ENCODE measurements at places on chromosomes 12 and 14. TPM values are rescaled to one million over a fixed set of nuclear protein-coding genes. Genes with fewer than 3 reads are reported as not detected.

The SDSL gene
- 0.25 TPM for total RNA-seq

- DNase-seq: no peak
Measured at GRCh38 chr12:115960-116915, 49.7 kb downstream of the IQSEC3 start.

DNA sequence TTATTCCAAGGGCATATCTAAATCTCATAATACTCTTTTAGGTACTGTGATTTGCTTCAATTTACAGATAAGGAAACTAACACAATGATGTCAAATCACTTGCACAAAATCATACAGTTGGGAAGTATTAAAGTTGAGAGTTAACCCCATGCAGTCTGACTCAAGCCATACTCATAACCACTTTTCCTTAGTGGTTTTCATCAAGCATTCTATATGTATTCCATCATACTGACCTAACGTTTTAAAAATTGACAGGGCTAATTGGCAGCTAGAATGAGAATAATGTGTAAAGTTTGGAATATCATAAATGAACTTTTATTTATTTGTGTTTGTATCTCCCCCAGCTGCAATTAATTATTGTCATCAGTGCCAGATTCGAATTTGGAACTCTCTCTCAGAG lies 20.9 kb downstream of the PUS7L start:
- DNase-seq: no peak

GRCh38 chr12:41972196-41972595 lies 172.5 kb downstream of the GXYLT1 start:
- DNase-seq: no peak

DNA sequence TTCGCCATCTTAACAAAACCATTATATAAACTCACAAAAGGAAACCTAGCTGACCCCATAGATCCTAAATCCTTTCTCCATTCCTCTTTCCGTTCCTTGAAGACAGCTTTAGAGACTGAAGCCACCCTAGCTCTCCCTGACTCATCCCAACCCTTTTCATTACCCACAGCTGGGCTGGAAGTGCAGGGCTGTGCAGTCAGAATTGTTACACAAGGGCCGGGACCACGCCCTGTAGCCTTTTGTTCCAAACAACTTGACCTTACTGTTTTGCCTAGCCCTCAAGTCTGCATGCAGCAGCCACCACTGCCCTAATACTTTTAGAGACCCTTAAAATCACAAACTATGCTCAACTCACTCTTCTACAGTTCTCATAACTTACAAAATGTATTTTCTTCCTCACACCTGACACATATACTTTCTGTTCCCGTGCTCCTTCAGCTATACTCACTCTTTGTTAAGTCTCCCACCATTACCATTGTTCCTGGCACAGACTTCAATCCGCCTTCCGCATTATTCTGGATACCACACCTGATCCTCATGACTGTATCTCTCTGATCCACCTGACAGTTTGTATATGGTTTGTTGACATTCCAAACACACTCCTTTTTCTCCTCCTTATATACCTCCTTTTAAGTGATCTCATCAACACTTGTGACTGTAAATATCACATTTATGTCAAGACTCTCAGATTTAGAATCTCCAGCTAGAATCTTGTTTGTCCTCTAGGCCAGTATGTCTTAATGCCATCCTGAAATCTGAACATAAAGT lies 208.7 kb downstream of the KITLG start:
- DNase-seq: no peak

DNA sequence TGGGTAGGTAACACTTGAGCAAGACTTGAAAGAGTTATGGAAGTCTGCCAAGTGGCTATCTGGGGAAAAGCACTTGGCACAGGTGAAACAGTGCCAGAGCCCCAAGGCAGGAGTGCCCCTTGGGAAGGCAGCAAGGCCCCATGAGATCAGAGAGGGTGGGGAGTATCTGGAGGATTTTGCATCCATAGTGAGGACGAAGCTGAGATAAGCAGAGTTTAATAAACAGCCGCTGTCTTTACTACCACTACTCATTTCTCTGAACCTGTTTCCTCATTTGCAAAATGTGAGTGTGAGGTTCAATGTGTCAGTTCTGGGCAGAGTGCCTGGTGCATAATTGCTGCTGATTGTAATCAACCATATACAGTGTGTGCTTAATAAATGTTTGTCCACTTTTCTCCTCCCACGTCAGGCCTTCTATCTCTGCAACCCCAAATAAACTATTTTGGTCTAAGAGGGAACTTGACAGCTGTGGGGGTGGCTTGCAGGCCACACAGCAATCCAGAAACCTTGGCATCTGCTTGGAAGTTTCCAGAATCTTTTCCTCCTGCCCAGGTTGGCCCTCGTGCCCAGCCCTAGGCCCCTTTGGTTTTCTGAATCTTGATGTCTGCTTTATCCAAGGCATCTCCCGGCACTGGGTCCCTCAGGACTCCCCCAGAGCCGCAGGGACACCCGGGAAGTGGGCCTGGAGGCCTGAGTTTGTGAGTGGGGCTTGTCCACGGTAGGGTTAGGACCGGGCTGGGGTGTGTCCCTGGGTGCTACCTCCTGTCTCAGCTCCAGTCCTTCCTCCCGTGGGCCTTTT lies 4.5 kb downstream of the ABCB9 start:
- no peak for DNase-seq

DNA sequence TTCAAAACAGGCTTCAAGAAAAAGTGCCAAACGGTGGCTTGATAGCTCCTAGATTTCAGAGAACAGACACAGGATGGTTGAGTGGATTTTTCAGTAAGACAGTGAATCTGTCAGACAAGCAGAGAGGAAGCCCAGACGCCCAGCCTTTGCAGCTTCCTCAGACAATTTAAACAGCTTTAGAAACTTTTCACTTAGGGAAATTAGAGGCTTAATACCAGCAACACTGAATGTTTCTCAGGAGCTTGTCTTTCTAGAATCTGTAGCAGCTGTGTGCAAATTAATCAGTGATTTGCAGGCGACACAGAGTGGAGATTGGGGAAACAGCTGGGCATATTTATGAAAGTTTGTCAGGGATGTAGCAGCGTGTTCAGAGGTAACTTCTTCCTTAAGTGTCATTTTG lies 362.1 kb downstream of the GALC start:
- no peak for DNase-seq

The LRRIQ1 gene
- total RNA-seq: not detected
